ENCODE measurements at places on chromosomes 3 and 15.
A peak's percentile ranks its signal among the peaks of the same experiment; 100 is the strongest.

DNA sequence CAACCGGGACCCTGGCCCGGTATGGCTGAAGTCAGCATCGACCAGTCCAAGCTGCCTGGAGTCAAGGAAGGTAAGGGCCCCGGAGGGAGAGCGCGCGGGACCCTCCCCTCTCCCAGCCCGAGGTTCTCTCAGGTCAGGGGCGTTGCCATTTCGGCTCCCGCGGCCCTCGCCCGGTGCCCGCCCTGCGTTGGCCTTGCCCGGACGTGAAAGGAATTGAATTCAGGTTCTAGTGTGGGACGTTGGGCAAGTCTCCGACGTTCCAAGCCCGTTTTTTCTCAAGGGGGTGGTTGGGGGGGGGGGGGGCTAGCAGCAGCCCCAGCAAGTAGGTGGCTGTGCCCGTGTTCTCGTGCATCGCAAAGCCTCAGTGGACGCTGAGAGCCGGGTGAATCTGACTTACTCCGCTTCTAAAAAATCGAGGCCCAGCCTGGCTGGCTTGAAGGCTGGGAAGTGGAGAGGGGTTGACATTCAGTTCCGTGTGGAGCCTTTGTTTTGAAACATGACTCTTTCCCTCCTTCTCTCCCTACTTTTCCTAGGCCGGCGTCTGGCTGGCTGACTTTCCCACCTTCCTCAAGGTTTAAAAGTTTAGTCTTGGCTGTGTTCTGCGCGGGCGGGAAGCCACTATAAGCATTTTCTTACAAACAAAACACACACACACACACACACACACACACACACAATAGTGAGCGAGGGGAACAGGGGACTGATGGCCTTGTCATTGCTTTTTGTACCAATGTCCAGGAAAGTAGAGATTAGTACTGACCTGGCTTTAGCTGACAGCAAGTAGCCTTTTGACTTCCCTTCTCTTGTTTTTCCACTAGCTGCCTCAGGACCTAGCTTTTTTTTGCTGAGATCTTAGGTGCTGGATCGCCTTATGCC lies at the start of gene UTS2B:
TSS of gene UTS2B (minus strand) at position 873 of the 876 bp plus-strand sequence. CDS start 48,337 bp downstream, outside the sequence.
- DNase-seq = peak; percentile 9

DNA sequence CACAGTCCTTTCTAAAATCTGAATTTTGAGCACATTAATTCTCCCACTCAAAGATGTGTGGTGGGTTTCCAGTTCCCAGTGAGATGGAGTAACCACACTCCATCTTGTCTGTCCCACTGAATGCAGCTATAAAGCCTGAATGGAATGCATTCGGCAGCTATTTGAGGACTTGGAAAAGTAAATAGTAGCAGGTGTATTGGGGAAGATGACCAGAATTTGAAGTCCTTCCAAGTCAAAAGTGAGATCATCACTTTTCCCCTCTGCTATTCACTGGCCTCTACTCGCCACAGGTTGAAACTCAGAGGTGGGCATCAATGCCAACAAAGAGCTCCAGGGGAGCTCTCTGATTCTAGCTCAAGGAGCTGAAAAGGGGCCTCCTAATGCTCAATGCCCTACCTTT lies 8.1 kb upstream of the GNB5 start:
- no peak for DNase-seq

DNA sequence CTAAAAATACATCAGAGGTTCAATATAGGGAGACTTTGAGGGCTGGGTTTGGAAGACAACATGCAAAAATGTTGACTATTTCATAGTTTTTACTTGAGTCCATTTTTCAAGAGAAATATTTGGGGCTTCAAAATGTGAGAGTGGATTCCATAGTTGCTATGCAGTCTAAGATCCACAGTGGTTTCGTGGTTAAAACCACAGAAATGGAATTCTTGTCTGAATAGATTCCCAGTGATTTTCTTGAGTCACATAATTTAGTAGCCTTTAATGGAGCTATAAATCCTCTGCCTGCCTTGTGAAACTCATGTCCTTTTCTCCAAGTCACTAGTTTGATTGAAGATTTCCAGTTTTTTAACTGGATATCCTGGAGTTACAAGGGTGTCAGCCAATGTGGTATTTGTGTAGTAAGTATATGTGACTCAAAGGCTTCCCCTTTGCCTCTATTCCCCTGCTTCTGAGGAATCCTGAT lies 94.7 kb upstream of the RBMS3 start:
- DNase-seq = no peak

DNA sequence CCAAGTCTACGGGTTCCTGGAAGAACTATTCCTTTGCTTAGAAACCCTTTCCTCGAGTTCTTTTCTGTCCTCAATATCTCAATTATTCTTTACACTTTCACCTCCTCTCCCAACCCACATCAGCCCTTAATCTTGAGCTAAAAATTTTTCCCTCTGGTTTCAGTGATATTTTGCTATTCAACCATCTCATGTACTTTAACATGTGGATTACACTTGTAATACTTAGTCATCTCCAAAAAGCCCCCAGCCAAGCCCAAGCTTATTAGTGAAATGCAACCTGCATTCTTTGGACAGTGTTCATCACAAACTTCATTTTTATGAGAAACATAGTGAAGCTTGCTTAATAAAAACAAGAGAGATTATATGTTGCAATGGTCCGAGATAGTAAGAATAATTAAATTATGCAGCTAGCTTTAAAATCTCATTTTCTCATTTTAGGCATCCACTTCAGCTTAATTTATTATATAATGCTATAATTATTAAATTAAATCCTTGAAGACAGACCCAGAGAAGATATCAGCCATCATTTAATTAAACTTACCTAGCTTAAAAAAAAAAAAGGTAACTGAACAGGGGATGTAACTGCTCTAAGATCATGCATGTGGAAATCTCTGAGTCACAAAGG lies 534.5 kb upstream of the TBL1XR1 start:
- no peak for DNase-seq

DNA sequence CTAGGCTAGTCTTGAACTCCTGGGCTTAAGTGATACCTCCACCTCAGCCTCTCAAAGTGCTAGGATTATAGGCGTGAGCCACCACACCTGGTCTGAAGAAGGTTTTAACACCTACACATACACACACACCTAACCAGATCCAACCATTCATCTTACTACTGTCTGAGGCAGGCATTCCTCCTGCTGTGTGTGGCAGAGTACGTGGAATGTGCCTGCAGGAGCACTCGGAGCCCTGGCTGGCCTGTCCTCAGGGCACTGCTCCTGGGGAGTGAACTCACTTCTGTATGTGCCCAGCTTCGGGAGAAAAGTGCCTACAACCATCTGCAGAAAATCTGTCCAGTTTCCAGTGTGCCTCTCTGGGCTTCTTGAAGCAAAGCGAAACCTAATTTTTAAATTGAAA lies 58.2 kb upstream of the LIMD1 start:
- no peak for DNase-seq

GRCh38 chr3:48634661-48635221 lies 520 bp downstream of the SLC26A6 start:
- peak; percentile 73 for DNase-seq

DNA sequence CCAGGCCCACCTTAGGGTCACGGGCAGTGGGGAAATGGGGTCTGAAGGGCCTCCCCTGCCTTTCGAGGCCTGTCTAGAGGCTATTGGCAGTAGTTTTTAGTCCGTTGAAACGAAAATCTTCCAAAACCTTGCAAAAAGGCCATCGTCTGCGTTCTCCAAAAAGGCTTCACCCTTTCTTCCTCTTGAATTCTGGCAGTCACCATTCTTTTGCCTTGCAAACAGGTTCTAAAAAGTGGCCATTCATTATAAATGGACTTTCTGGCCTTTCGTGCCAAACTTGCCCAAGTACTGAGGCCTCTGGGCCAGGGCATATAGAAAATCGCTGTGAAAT lies 367 bp upstream of the TARS3 start:
- no peak for DNase-seq

DNA sequence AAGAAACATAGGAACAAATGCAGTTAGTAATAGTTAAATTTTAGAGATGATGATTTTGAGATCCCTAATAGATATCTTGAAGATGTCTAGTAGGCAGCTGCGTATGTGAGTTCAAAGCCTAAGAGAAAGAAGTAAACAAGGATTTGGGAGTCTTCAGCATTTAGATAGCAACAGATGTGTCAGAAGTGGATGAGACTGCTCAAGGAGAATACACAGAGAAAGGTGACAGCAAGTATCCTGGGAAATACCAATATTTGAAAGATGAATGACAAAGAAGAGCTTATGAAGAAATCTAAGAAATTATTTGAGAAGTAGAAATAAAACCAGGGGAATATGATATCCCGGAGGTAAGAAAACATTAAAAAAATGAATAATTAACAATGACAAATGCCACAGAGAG lies 130.9 kb downstream of the PCCB start:
- DNase-seq = no peak

GRCh38 chr3:16395212-16395611 lies 118.3 kb downstream of the RFTN1 start:
- no peak for DNase-seq

- DNase-seq = no peak
These were observed 14.1 kb downstream of the UBP1 start for GRCh38 chr3:33426068-33426467.

DNA sequence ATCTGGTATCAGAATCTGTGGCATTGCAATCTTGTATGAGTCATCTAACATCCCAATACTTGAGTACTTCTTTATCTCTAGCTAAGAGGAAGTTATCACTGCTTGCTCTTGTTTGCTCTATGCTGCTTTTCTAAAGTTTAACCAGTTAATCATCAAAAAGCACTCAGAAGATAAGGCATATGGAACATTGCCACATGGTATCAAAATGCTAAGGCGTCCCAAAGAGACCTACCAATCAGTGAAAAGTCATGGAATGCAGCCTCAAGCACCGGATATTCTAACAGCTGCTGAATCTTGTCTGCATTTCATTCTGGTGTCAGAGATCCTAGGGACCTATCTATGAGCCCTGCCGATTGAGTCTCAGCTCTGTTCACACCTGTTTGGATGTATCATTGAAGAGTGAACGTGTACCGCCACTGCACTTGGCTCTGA lies 192.8 kb downstream of the ARPP21 start:
- DNase-seq = no peak

DNA sequence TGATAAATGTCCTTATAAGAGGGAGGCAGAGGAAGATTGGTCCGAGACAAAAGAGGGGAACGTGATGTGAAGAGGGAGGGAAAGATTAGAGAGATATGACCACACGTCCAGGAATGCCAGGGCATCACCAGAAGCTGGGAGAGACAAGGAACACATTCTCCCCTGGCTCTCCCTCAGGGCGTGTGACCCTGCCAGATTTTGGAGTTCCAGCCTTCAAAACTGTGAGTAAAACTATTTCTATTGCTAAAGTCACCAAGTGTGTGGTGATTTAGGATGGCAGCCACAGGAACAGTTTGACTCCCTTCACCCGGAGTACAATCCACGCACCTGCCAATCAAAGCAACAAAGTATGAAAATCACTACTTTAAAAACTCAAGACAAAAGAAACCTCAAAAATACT lies 32.1 kb upstream of the TJP1 start:
- DNase-seq = no peak

- DNase-seq = no peak
These were observed 63.7 kb downstream of the DNAJB8 start for GRCh38 chr3:128402998-128403397.

DNA sequence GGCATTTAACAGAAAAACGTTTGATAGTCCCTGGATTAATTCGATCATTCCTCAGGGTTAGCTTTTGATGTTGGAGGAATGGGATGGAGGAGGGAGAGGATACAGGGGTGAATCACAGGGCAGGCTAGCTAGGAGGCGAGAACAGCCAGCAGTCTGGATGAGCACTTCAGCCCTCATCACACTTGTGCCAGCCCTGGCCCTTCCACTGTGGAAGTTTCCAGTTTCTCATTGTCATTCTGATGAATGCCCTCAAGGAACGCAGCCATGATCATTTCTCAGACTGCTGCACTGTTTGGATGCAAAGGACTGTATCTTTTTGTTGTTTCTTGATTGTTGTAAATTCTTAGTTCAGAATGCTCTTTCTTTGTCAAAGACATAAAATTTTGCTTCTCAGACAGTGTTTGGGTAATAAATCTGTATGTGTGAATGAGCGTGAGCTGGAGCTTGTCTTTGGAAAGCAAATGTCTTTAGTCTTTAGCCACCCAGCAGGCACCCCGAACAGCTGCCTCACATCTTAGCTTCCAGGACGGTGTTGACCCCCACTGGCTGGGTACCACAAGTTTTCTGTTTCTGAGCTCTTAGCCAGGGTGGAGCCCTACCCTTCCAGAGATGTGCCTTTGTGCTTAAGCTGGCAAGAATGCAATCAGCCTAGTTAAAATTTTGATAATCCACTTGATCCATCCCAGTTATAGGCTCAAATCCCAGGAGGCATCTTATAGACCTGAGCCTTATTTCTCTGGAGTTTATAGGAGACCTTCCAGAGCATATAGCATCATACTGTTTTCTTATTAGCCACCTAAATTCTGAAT lies 121.1 kb downstream of the PDCD6IP start:
- DNase-seq = no peak

- DNase-seq = no peak
These were observed 12.4 kb upstream of the IREB2 start for GRCh38 chr15:78425643-78426042.

DNA sequence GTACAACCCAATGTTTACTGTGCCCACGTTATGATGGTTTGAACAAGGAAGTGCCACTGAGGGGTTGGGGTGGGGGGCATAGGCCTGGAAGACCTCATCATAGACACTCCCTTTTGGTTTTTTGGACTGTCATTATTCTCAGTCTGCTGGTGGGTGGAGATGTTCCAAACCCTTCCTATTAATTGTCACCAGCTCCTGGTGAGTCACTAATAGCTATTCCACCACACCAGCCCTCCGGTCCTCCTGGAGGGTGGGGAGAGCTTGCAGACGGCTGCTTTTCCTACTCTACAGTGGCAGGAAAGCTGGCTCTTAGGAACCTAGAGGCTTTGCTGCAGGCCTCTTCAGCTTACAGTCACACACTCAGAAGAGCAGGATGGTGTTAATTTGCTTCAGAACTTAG lies 9.0 kb upstream of the COPG1 start:
- no peak for DNase-seq

DNA sequence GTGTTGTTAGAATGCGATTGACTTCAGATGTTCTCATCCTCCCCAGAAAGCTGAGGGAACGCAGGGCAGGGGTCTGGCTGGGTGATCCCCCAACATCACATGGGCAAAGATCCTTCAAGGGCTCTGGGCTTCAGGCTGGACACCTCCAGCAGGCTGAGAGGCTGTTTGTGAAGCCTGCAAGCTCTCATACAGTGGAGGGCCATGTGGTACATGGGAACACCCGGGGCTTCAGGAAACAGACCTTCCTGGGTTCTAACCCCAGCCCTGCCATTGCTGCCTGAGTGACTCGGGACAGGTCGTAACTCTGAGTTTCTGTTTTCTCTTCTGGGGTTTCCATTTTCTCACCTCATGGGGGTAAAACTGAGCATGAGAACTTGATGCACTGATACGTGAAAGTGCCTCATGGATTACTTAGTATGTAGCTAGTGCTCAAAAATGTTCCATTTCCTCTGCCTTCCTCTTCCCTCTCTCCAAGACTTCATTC lies 81.2 kb downstream of the TLE3 start:
- no peak for DNase-seq

GRCh38 chr15:93049914-93050578 lies 39.0 kb downstream of the RGMA start:
- DNase-seq = no peak

GRCh38 chr3:141440942-141441341 lies 45.9 kb upstream of the RASA2 start:
- no peak for DNase-seq

All from stimulated activated CD4-positive, alpha-beta T cell treated with anti-CD3 and anti-CD28 coated beads, Interleukin-2, amount 100 ng/mL, for 24 hours (primary cell).